Renal pelvis (tissue), 12 donors: ENCODE measurements at places on chromosomes 4 and X. TPM values are rescaled to one million over a fixed set of nuclear protein-coding genes. Genes with fewer than 3 reads are reported as not detected.

Gene SH3D19
- 31.4 TPM for polyA plus RNA-seq

Gene DCHS2
- polyA plus RNA-seq = 3.9 TPM

Gene ASB12
- 0.52 TPM for polyA plus RNA-seq

Gene RHOXF2
- not detected for polyA plus RNA-seq

DNA sequence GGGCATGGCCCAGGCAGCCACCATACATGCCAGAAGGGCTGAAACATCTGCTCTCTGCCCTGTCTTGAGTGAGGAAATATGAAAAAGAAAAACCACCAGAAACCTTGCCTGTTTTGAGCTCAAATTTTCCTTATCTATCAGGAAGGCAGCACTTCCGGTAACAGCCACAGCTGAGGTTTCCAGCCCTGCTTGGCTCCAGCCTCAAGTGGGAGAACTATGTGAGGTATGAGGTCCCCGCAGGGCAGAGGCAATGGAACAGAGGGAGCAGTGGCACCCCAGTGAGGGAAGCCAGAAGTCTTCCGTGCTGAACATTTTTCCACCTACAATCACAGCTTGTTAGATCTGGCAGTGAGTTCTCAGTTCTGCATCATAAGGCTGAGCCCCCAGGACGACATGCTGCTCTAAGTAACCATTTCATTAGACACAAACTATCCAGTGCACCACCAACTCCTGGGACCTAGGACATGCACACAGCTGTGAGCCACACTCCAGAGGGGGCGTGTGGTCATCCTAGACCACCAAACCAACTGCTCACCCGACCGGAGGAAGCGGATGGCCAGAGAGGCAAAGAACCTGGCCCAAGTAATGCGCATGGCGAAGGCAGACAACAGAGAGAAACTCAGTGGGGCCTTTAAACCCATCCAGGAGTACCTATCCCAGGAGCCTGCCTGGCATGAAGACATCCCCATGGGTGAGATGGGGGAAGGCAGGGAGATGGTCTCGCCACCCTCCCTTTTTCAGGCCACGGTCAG is 22.6 kb downstream of the WDR1 start:
- peak; percentile 19 for DNase-seq
